ENCODE measurements at places on chromosomes 6 and 20. TPM values are rescaled to one million over a fixed set of nuclear protein-coding genes. Genes with fewer than 3 reads are reported as not detected.

DNA sequence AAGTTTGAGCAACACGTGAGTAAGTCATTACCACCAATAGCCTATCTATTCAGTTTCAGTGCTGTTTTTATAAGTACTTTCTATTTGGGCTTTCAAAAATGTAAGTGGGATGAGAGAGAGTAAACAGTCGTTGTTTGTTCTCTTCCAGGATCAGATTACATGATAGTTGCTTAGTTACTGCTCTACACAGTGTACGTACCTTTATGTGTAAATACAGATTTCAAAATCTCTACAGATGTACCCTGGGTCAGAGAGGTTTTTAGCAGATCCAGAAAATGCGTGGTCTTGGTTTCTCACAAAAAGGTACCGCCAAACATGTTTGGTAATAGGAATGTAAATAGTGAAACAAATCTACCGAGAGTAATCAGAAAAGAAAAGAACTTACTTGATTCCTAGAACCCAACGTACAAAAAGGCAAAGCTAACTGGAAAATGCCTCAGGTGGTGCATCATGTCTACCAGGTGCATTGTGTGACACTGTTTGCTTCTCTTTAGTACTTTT is 421.1 kb downstream of the BCKDHB start:
- no peak for DNase-seq

DNA sequence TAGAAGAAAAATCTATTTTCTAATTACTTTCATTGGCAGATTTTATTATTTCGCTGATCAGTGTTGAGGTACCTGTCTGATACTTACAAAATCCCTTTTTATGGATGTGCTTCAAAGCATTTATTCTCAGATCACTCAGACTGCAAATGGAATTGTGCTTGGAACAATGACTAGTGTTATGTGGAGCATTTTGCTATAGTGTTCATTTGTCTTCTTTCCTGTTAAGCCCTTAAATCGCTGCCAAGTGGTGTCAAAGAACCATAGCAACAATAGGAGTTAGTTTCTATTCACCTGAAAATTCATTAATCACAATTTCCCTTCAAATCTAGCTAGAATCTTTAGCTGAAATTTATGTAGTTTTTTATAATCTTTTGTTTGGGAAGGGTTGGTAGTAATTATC is 29.8 kb downstream of the SMPDL3A start:
- DNase-seq, result no peak

DNA sequence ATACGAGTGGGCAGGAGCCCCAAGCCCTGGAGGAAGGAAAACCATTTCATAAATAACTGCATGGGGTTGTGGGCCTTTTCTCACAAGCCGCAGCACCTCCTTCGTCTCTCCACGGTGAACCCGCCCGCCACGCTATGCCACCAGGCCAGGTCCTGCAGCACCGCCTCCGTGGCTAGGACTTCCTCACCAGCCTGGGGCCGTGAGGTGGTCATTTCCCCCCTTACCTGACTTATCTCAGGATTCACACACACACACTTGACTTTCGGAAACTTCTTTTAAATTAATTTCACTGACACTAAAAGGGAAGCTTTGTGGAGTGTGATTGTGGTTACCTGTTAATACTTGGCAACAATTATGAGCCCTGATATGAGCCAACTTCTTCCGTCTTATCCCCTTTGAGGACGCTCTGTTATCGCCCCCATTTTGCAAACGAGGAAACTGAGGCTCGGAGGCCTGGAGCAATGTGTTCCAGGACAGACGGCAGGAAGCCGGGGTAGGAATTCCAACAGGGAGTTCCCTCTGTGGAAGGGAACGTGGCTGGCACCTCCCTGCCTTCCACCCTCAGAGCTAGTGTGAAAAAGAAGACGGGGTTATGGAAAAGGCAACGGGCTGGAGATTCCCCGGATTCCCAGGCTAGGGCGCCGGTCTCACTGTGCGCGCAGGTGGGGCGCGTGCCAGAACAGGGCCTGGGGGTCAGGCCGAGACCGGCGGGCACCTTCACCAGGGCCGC is 817 bp upstream of the SLCO4A1 start:
- DNase-seq, result no peak

- DNase-seq, result no peak
Observed at GRCh38 chr20:52256454-52256853, 64.9 kb upstream of the ZFP64 start.

- DNase-seq, result no peak
Observed at GRCh38 chr6:81938991-81939732, 186.7 kb upstream of the TENT5A start.

- DNase-seq, result no peak
Observed at GRCh38 chr6:109059571-109060021, 35.0 kb downstream of the SESN1 start.

DNA sequence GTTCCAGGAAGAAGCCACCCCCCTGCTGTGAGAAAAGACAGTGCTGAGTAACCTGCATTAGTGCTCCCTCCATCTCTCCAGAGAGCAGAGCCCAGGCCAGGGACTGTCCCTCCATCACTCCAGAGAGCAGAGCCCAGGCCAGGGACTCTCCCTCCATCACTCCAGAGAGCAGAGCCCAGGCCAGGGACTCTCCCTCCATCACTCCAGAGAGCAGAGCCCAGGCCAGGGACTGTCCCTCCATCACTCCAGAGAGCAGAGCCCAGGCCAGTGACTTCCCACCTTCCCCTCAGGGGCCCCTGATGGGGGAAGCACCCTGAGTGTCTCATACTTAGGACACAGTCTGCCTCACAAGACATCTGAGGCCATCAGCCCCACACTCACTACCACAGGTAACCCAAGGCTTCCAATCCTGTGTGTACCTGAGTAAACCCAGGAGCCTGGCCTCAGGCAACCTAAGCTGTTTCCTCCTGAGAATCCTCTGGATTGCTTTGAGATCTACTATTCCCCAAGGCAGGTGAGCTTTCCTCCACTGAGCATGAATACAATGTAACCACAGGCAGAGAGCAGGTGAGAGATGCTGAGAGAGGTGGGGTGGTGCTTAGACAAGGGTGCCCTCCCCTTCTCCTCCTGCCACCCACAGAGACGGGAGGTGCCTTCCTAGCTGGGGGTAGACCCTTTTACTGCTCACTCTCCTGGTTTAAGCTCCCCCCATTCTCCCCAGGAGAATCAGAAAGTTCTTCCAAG is 4.9 kb downstream of the TBXT start:
- DNase-seq, result no peak

GRCh38 chr20:8438748-8439147 is 306.7 kb downstream of the PLCB1 start:
- no peak for DNase-seq

GRCh38 chr6:3882866-3883265 is 33.7 kb downstream of the FAM50B start:
- DNase-seq, result peak; percentile 18

DNA sequence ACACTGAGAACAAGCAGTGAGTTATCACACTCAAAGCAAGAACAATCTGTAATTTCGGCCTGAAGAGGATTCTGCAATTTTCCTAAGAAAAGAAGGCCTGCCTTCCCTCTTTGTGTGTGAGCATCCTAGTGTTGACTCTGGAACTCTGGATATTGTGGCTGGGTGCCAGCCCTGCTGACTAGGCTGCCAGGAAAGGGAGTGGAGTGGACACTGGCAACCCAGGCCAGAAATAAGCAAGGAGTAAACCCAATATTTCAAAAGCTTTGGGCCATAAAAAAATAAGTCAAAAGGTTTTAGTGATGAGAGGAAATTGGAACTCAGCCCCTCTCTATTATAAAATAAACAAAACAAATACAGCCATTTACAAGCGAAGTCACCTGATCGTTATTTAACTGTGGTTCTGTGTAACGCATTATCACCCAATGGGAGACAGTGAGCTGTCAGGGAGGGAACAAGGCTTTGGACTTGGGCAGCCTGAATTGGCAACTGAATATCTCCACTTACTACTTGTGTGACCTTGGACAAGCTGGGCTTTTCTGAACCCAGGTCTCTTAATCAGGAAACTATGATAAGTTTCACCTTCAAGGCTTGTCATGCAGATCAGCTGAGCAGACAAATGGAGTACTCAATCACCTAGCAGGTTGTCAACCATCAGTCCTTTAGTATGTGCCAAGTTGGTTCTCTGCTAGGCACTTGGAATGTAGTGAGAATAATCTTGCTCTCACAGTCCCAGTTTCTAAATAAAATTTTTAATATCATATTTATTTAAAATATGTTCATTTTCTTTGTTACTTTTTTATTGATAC is 196.2 kb downstream of the PAX1 start:
- DNase-seq, result no peak

- no peak for DNase-seq
Observed at GRCh38 chr6:80173411-80173810, 66.9 kb downstream of the BCKDHB start.

DNA sequence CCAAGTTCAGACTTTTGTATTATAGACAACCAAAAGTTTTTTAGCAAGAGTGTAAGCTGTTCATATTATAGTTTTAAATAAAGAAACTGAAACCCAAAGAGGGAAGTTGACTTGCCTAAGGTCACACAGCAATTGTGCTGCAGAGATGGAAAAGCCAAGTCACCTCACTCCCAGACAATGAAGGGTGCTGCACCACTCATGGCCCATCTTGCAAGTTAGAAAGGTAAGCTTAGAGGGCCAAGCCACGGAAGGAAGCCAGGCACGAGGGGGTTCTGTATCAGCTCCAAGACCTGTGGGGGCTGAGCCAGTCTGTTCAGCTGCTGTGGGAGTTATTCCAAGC is 860 bp downstream of the DEFB124 start:
- no peak for DNase-seq

GRCh38 chr6:112085286-112086065 is 1.8 kb downstream of the TUBE1 start:
- no peak for DNase-seq

- no peak for DNase-seq
Observed at GRCh38 chr6:118959903-118960302, 24.9 kb upstream of the MCM9 start.

GRCh38 chr20:60787276-60787675 is 464.8 kb upstream of the CDH4 start:
- DNase-seq, result no peak

GRCh38 chr20:36541227-36541767 is at the start of gene MYL9:
Gene MYL9 (plus strand): TSS chr20:36541519. CDS start chr20:36544885, 3,366 bp downstream.
- no peak for DNase-seq

DNA sequence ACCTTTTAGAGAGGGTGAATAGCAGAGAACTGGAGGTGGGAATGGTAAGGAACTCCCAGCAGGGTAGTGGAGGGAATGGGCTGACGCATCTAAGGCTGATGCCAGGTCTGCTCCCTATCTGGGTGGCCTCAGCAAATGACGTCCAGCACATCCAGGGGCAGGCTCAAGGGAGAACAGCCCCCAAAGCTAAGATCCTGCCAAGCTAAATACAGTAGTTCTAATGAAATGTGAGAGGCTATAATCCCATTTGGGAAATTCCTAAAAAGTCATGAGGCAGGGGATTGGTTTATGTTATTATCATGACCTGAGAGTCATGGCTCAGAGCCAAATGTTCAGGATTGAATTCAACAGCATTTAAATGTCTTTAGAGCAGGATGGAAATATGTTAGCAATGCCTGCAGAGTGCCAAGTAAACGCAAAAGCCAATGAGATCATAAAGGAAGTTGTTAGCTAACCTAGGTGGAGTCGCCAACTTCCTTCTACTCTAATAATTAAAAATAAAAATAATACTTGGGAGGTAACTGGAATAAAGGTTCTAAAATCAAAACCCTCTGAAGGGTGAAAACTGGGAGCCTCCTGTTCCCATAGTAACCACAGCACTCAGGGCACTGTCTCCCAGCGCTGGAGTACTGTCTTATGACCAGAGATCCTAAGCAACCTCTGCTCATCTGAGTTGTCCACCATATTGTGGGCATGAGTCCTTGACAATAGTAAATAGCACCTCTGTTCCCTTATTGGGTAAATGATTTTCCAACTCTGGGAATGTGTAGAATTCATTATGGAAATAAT is 34.8 kb downstream of the IYD start:
- DNase-seq, result peak; percentile 72

Gene CNBD2
- total RNA-seq, result 3.1 TPM

Gene OOEP
- not detected for total RNA-seq

Gene NRSN2
- 55.4 TPM for total RNA-seq

Gene CTAGE9
- not detected for total RNA-seq

Gene DEFB124
- total RNA-seq, result not detected

Gene SPDEF
- total RNA-seq, result 0.22 TPM

Gene BNIP5
- total RNA-seq, result not detected

Gene SFTA2
- total RNA-seq, result not detected

Measured in A673 (cell line).